HFF-Myc (cell line): ENCODE measurements at places on chromosomes 1 and 21.

- no peak for DNase-seq
Observed at GRCh38 chr1:112508278-112509004, at the start of gene WNT2B. WNT2B (plus strand) TSS chr1:112508965; CDS start chr1:112509263, 298 bp downstream.

- DNase-seq = no peak
Observed at GRCh38 chr1:173413271-173413707, 63.8 kb upstream of the PRDX6 start.

DNA sequence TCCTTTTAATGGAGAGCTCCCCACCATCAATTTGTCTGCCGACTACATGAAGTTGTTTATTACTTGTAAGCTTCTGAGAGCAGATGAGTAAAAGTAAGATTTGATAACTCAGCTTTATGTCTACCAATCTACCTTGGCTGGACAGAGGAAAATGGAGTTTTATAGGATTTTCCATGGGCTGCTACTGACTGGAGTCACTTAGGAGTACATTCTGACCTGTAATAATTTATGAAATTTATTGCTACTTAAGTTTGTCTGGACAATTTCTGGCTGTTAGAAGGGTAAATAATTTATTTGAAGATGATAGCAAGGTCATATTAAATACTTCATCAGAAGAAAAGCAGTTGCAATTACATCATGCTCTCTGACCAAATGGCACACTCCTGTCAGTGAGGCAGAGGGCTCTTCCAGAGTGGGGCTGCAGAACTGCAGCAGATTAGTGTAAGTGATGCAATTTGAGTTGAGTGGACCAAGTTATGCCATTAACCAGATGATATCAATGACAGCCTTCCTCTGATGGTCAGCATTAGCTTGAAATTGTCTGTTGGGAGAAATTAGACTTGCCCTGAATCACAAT, 736.7 kb upstream of the PTBP2 start:
- no peak for DNase-seq

DNA sequence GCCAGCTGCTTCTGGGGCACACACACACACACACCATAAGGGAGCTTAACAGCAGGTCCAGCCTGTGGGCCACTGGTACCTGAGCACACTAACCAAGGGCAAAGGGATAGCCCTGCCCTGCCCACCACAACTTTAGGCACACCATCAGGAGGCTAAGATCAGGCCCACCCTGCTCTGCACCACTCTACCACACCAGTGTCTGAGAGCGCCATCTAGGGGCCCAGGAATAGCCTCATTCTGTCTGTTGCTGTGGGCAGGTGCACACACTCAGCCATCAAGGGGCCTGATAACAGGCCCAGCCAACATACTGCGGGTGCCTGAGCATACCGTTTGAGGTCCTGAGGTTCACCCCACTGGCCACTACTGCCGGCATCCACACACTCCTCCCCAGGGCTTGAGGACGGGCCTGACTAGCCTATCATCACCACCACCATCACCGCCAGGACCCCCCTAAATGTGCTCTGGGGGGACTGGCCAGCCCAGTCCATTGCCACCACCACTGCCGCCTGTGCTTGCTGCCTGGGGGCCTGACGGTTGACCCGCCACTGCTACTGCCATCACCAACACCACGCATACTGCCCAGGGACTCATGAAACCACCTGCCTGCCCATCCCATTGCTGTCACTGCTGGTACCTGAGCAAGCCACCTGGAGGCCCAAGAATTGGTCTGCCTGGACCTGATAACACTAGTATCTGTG, 31.3 kb downstream of the NSL1 start:
- DNase-seq = no peak

DNA sequence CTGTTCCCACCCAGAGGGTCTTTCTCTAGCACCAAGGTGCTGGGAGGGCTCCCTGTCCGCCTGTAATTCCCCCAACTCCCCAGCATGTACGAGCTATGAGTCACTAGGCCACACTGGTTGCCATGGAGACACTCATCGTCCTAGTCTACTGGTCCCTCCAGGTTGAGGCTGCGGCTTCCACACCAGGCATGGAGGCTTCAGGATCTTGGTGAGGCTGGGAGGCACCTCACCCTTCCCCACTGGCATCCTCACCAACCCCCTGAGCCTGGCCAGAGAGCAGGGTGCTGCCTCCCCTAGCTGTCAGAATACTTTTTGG, 75.6 kb upstream of the KAZN start:
- DNase-seq = peak; percentile 27

GRCh38 chr21:37219761-37220432, 47.2 kb downstream of the VPS26C start:
- DNase-seq = no peak

DNA sequence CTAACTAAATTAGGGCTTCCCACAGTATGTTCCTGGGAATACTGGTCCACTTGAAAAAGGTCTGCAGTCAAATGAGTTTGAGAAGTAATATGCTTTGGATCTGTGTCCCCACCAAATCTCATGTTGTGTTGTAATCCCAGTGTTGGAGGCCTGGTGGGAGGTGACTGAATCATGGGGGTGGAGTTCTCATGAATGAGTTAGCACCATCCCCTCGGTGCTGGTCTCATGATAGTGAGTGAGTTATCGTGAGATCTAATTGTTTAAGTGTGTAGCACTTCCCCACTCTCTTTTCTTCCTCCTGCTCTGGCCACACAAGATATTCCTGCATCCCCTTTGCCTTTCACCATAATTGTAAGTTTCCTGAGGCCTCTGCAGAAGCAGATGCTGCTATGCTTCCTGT, 16.9 kb upstream of the DMRTB1 start:
- no peak for DNase-seq

DNA sequence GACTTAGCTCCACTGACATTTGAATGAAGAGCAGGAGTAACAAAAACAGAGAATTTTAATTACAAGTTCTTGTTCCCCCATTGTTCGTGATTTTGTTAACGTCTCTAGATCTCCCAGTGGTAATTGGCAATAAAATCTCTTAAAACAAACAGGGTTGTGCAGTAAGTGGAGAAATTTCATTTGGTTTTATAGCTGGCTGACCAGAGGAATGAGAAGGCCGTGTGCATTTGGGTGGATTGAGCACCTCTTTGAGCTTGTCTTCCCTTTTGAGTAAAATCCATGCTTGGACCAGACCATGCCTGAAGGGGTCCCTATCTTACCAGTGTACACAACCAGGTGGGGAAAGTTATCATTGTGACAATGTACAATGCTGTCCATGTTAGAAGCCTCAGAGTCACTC, 137.8 kb downstream of the HIVEP3 start:
- no peak for DNase-seq

- no peak for DNase-seq
Observed at GRCh38 chr1:221363039-221363438, 378.9 kb downstream of the DUSP10 start.

DNA sequence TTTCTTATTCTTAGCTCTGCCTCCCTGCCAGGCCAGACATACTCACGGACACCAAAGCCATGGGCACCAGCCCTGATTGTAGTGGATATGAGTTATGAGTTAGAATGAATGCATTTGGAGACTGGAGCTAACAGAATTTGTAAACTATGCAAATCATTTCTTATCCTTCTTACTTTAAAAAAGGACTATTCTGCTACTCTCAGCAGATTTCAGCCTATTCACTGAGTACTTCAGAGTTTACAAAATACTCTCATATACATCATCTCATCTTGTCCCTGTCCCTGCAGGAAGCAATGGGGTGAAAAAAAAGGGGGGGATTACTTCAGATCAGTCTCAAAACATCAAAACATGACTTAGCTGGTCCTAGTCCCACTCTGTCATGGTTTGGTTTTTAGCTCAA, 541.4 kb upstream of the PLXNA2 start:
- DNase-seq = no peak

DNA sequence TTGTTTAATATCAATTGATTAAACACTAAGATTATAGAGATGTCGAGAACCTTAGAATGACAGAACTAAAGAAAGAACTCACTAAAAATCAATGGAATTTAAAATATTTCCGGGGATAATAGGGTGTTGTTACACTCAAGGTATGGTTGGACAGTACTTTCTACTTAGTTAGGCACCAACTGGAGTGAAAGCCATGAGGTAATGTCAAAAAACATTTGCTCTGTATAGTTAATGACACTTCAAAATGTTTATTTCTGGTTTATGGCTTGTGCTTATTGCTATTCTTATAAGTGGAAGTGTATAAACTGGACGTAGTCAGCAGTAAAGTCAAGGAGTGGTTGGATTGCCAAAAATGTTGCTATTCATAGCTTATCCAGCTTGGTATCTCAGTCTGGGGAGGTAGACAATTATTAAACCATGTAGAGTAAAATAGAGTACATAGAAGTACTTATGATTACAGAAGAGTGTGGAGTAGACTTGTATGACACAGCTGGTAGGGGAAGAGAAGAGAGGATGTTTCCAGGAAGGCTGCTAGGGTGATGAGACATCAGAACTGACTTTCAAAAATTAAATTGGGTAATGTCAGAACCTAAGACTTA, 56.5 kb upstream of the BMP8A start:
- no peak for DNase-seq

DNA sequence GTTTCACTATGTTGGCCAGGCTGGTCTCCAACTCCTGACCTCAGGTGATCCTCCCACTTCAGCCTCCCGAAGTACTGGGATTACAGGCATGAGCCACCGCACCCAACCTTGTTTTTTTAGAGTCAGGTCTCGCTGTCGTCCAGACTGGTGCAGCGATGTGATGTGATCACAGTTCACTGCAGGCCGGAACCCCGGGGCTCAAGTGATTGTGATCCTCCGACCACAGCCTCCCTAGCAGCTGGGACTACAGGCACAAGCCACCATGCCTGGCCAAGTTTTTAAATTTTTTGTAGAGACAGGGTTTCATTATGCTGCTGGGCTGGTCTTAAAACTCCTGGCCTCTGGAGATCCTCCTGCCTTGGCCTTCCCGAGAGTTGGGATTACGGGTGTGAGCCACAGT, 46.1 kb upstream of the LIN9 start:
- DNase-seq = no peak

DNA sequence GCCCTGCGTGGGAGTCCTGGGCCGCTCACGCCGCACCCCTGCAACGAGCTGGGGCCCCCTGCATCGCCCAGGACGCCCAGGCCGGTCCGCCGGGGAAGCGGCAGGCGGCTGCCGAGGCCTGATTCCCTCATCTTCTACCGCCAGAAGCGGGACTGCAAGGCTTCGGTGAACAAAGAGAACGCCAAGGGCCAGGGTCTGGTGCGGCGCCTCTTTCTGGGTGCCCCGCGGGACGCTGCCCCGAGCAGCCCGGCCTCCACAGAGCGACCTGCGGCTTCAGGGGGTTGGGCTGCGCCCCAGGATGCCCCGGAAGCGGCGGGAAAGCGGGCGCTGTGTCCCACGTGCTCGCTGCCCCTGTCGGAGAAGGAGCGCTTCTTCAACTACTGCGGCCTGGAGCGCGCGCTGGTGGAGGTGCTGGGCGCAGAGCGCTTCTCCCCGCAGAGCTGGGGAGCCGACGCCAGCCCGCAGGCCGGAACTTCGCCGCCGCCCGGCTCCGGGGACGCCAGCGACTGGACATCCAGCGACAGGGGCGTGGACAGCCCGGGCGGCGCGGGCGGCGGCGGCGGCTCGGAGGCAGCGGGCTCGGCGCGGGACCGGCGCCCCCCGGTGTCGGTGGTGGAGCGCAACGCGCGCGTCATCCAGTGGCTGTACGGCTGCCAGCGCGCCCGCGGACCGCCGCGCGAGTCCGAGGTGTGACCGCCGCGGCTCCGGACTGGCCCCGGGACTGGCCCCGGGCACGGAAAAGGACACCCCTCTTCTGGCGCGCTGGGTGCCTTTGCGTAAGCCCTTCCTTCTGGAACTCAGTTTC, 2.7 kb downstream of the FAM110D start:
- no peak for DNase-seq

- no peak for DNase-seq
Observed at GRCh38 chr1:36367798-36368197, 17.9 kb downstream of the STK40 start.

DNA sequence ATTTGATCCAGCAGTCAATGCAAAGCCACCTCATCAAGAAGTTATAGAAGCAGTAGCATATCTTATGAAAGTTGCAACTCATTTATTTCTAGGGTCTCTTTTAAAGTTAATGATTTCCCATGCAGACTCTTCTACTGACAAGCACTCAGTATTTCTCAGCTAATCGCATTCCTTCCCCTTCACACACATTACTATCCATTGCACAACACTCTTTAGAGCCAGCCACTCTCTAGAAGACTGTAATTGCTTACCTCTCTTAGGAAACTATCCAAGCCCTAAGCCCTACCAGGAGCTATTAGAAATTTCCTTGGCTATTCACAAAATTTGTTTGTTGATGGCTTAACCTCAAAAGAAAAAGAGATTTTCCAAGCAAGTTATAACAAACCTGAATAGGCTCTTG, 106.0 kb downstream of the ADAMTS1 start:
- DNase-seq = no peak

- no peak for DNase-seq
Observed at GRCh38 chr1:83766241-83766691, 232.7 kb downstream of the TTLL7 start.

GRCh38 chr1:101479945-101480344, 243.1 kb downstream of the S1PR1 start:
- no peak for DNase-seq

- DNase-seq = no peak
Observed at GRCh38 chr1:9306006-9306405, 13.3 kb downstream of the SPSB1 start.

DNA sequence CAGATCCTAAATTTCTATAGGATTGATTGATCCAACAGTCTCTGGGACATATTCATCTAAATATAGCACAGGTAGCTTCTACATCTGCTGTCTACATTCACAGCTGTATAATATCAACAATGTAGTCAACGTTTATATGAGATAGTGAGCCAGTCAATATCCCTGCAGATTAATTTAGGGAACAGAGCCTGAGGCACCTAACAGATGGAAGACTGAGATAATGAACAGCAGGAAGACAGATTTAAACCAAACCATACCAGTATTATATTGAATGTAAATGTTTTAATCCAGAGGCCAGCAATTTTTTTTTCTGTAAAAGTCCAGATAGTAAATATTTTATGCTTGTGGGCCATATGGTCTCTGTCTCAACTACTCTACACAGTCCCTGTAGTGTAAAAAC, 2072.4 kb downstream of the MRPL39 start:
- DNase-seq = no peak

GRCh38 chr1:67273591-67273990, 34.1 kb upstream of the IL12RB2 start:
- no peak for DNase-seq

- no peak for DNase-seq
Observed at GRCh38 chr21:45255381-45256020, 32.2 kb downstream of the POFUT2 start.

DNA sequence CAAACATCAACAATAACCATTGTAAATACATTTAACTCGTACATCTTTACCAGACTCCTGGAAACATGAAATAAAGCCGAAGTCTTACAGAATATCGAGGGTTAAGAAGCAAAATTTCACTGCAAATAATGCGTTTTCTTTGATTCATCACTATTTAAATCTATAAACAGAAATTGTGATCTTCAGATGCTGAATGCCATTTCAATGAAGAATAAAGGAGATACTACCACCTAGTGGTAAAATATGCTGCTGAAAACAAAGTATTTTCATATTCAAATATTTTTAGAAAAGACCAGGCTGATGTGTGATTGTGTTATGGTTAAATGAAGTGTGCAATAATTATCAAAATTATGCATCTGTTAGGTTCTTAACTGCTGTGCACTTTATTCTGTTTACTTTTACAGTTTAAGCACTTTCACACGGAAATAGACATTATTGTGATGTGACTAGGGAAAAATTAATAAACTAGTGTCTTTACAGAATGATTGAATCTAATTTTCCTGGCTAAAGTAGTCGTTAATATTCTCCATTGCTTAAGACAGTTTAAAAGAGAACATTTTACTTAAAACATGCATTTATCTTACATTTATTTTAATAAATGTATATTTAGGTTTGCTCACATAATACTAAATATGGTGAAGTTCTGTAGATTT, 1093.1 kb downstream of the MRPL39 start:
- DNase-seq = no peak

GRCh38 chr1:200029035-200029821, 1.7 kb downstream of the NR5A2 start:
- no peak for DNase-seq
